ENCODE measurements at places on chromosomes 2 and 18.

DNA sequence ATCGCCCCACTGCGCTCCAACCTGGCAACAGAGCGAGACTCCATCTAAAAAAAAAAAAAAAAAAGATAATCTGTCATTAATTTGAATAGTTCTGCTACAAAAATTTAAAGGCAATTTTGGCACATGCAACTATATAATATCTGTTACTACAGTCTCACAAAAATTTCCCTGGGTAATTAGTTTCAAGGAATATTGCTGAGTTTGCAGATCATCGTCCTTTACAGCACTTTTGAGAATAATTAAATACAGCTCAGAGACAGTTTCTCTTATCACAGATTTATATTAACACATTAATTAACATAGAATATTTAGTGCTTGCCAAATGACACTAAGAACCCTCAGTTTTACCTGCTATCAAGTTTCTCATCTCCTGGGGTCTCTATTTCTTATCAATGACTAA lies 540.4 kb upstream of the ZNF804A start:
- DNase-seq, result no peak

- DNase-seq, result no peak
Observed at GRCh38 chr18:27473318-27473717, 288.2 kb upstream of the CHST9 start.

DNA sequence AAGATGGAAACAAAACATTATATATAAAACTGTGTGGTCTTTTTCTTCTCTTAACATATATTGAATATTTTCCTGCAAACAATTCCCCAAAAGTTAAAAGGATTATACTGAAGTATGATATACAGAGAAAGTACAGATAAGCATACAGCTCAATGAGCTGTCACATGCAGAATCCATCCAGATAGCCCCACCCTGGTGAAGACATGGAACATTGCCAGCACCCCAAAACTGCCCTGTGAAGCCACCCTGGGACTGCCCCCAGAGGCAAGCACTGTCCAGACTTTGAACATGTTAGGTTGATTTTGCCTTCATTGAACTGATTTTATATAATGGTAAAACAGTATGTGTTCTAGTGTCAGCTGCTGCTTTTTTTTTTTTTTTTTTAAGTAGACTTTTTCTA lies 112.3 kb upstream of the IL1R2 start:
- no peak for DNase-seq

- DNase-seq, result peak; percentile 6
Observed at GRCh38 chr2:86368161-86368824, 30.9 kb upstream of the REEP1 start.

DNA sequence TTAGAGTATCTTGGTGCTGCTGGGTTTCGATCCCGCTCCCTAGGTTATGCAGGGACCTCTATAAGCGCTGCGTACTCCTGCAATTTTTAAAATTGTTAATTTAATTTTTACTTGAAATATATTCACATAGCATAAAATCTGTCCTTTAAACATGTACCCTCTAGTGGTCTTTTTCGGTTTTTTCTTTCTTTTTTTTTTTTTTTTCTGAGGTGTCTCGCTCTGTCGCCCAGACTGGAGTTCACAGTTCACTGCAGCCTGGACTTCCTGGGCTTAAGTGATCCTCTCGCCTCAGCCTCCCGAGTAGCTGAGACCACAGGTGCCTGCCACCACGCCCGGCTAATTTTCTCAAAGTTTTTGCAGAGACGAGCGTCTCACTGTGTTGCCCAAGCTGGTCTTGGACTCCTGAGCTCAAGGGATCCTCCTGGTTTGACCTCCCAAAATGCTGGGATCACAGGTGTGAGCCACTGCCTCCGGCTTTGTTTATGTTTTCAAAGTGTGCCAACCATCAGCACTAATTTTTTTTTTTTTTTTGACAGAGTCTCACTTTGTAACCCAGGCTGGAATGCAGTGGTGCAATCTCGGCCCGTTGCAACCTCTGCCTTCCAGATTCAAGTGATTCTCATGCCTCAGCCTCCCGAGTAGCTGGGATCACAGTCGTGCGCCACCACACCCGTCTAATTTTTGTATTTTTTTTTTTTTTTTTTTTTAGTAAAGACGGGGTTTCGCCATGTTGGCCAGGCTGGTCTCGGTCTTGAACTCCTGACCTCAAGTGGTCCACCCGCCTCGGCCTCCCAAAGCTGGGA lies 585 bp upstream of the MOB1A start:
- DNase-seq, result no peak

DNA sequence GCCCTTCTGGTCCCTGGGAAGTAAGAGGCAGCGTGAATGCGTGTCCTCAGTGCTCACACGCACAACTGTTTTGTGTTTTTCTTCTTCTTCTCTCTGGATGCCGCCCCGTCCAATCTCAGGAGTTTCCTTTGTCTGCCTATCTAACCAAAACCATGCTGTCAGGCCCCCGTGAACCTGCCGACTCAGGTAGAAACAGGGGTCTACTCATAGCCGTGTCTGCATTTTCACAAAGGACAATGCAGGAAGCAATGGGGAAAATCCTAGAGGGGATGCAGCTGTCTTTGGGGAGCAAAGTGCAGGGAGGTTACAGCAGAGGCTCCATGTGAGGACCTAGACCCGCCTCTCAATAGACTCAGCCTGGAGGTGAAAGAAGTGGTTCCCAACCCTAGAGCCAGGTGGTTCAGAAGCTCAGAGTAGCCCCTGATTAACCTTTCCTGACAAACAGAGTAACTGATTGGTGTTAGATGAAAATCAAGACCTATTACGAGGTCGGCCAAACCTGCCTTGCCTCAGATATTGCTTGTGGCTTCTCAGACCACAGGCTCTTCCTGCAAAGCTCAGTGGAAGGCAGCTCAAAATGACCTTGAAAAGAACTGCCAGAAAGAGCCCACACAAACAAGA lies 49.3 kb downstream of the CD226 start:
- no peak for DNase-seq

GRCh38 chr2:7324706-7325105 lies 407.5 kb downstream of the RNF144A start:
- no peak for DNase-seq

DNA sequence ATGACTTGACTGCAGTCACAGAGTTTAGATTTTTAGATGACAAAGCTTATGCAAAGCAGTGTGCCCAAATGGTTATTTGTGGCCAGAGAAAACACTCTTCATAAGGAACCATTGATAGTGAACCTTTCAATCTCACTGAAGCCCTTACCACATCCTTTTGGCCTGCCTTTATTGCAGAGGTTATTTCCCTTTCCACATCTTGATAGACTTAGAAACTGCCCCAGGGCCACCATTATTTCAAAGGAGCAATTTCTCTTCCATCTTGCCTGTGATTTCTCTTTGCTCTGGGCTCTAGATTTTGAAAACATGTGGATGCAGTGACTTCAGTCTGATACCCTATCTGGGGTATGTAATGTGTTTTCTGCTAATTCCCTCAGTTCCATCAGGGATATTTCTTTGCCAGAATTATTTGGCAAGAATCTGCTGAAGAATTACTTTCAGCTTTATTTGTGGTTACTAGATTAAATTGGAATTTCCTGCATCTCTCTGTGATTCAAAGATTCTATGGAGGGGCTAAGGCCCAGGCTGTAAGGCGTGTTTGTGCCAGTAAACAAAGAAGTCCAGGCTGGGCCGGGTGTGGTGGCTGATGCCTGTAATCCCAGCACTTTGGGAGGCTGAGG lies 51.0 kb downstream of the MOGAT1 start:
- DNase-seq, result no peak

GRCh38 chr2:71528749-71529148 lies 75.4 kb downstream of the DYSF start:
- DNase-seq, result no peak

GRCh38 chr18:63318889-63319382 lies 633 bp downstream of the BCL2 start:
- peak; percentile 68 for DNase-seq

DNA sequence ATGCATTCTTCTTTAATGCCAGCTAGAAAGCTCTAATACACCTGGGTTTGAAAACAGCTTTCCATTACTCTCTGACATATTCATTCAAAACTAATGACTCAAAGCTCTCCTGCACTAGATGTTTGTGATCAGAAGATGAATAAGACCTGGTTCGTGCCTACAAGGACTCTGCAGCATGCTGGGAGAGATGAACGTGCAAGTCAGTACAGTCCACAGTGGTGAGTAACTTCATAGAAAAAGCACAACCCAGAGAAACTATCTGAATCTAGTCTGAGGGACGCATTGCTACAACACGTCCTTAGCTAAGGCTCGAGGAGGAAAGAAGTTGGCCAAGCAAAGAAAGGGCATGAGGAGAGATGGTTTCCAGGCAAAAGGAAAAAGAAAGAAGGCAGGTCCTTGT lies 234.3 kb downstream of the OSR1 start:
- no peak for DNase-seq

GRCh38 chr2:101930847-101931246 lies 60.9 kb upstream of the IL1R2 start:
- no peak for DNase-seq

DNA sequence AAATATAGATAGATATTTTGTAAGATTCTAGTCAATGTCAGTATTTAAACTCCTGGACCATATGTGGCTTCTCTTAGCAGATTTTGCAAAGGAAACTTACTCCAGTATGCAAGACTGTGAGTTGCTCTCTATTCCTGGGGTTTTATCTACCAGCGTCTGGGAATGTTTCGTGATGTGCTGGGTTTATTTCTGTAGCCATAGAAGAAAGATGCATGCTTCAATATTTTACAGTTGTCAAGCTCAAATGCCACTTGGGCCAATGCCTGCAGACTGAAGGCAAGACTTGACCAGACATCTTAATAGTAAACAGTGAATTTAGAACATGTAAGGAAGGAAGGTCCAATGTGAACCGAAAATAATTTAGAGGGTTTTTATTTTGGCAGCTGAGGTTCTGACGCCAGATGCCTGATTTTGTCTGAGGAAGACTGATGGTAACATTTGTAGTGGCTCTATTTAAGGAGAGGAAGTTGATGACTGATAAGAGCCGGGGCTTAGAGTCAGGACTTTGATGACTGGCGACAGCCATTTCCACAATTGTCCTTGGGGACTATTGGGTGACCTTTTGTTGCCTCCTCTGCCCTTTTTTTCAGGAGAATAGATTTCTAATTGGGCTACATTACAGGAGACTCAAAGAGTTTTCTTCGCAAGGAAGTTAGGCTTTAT lies 154.3 kb downstream of the RAPGEF4 start:
- no peak for DNase-seq

GRCh38 chr18:47054369-47054768 lies 18.9 kb upstream of the ELOA2 start:
- no peak for DNase-seq

GRCh38 chr18:55354795-55355194 lies 233.2 kb downstream of the TCF4 start:
- DNase-seq, result no peak

DNA sequence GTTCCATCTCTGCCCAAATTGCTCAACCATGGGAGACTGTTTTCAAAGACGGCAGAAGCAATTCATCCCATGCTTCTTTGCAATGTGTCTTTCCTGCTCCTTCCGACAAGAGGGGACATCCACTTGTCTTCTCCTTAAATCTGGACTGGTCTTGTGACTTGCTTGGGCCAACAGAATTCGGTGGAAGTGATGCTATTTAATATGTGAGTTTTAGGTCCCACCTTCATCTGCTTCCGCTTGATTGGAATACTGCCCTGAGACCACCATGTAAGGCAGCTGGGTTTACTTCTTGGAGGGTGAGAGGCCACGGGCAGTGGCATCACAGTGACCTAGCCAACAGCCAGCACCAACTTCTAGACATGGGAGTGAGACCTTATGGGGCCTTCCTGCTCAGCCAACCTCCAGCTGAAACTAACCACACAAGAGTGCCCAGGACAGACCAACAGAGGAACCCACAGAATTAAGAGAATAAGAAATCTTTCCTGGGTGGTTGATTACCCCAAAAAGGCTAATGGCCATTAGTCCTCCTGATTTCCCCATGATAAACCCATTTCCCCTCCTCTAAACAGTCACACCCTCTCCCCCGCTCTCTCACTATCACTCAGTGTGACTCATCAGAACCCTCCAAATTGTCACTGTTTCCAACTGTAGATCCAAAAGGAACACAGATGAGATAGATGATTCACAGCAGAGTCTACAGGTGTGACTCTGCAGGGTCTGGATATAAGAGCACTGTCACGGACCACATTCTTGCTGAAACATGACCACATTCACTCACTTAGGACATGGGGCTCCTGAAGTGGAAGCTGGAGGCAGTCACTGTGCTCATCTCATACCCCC lies 16.2 kb upstream of the RHOB start:
- DNase-seq, result no peak

GRCh38 chr18:35694808-35695207 lies 113.3 kb downstream of the GALNT1 start:
- no peak for DNase-seq

- no peak for DNase-seq
Observed at GRCh38 chr2:173962031-173962430, 3.1 kb downstream of the SP3 start.

- DNase-seq, result no peak
Observed at GRCh38 chr2:175853616-175853890, 148.5 kb downstream of the LNPK start.

DNA sequence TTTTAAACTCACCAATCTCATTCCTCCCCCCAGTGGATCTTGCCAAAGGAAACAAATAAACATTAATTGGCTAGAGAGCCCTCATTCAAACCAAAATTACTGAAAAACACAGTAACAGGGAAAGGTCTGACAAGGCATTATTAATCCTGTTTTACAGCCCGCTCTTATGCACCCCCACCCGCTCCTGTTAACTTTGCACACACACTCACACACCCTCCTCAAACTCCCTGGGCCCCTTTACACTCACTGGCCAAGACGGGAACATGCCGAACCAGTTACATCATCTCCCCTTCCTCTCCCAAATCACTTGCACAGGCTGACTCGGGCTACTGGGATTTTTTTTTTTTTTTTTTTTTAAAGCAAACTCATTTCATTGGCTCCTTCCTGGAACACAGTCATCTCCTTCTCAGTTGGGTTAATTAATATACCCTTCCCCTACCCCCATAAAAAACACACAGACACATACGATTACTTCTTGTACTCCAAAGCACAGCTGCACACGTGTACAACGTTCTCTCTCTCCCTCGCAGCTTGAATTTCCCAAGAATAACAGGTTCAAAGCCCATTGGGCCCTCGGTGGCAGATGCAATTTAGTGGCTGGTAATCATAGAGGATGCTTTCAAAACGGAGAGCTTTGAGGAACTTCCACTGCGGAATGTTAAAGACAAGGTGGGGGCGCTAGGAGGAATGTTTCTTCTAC lies 31.8 kb downstream of the KLF7 start:
- DNase-seq, result no peak

DNA sequence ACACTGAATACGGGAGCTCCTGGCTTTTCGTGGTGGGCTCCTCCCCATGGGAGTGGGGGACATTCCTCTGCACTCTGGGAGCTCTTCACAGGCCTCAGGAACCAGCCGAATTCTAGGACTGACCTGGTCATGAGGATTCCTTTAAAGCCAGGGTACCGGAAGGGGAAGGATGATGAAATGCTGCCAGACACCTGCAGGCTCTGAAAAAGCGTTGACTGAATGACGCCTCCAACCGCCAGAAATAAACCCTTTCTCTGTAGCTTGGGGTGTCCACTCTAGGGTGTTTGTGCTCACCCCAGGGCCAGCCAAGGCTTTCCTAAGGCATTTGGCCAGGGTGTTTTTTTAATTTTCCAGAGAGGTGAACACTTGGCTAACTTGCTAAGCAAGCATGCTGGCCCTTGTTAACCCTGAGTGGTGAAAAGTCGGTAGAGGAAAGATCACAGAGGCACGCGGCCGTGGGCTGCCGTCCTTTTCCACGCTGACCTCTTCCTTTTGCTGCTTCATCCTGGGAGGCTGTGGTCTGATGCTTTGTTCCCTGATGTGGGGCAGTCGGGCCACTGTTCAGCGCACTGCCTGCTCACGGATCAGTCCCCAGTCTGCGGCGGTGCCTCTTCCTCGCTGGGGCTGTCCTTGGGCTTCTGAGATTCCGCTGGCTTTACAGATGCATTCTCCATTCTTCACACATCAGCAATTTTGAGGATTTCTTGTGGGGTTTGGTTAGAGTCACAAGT lies 32.0 kb downstream of the IMPA2 start:
- DNase-seq, result no peak
